IMR-90 (cell line): ENCODE measurements at places on chromosomes 2 and 18.

DNA sequence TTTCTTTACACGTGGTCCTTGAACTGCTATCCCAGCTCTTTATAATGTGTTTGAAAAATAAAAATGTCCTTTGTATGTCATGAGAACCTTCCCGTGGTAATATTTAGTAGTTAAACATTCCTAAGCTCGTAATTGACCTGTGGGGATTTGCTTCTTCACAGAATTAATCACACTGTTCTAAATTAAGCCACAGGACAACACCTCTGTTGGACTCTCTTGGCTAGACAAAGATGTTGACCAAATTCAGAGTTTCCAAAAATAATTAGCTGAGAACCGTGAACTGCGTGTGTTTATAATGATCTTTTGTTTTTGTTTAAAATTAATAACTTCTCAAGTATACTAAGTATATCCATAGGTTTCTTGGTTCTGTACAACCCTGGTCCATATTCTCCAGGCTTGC lies 146.1 kb downstream of the GBX2 start:
- H3K4me3 ChIP-seq = no peak overlapping the region
- no peak for DNase-seq
- peaks cover 5% of the 10 kb centered on the region; the same call in 1 of the 2 replicates for H3K4me1 ChIP-seq
- H3K27me3 ChIP-seq = no peaks in the 10 kb centered on the region

GRCh38 chr2:186559848-186560247 lies 30.0 kb upstream of the ITGAV start:
- no peak overlapping the region for H3K4me3 ChIP-seq
- DNase-seq = no peak
- H3K27ac ChIP-seq = no peak overlapping the region
- H3K36me3 ChIP-seq = no peaks in the 10 kb centered on the region
- no peaks in the 10 kb centered on the region for H3K27me3 ChIP-seq
- H3K4me1 ChIP-seq = no peaks in the 10 kb centered on the region; the same call in 1 of the 2 replicates

DNA sequence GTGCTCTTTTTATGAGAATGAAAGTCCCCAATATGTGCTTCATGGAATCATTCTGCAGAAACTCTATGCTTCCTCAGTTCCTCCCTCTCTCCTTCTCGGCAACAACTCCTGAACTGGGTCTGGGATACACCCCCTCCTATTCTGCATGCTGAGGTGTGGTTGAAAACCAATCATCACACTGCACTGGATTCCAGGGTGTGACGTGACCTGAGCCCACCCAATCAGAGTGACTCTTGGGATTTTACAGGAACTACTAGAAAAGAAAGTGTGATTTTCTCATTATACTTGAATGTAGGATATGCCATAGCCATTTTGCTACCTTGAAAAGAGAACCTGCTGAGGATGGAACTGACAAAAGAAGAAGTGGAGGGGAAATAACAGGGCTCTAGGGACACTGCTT lies 36.3 kb downstream of the ACVR1 start:
- no peak for DNase-seq
- H3K36me3 ChIP-seq = 0 out of 2 replicates have a peak, but pooled peaks cover 1% of the 10 kb centered on the region
- H3K4me3 ChIP-seq = no peak overlapping the region
- peaks cover 27% of the 10 kb centered on the region for H3K4me1 ChIP-seq
- H3K27ac ChIP-seq = no peak overlapping the region
- H3K27me3 ChIP-seq = no peaks in the 10 kb centered on the region

GRCh38 chr2:20241973-20242726 lies 17.2 kb upstream of the SDC1 start:
- H3K4me1 ChIP-seq = no peaks in the 10 kb centered on the region
- no peaks in the 10 kb centered on the region for H3K27me3 ChIP-seq
- 0 out of 2 replicates have a peak, but pooled peaks cover 3% of the 10 kb centered on the region for H3K36me3 ChIP-seq
- H3K4me3 ChIP-seq = no peak overlapping the region

DNA sequence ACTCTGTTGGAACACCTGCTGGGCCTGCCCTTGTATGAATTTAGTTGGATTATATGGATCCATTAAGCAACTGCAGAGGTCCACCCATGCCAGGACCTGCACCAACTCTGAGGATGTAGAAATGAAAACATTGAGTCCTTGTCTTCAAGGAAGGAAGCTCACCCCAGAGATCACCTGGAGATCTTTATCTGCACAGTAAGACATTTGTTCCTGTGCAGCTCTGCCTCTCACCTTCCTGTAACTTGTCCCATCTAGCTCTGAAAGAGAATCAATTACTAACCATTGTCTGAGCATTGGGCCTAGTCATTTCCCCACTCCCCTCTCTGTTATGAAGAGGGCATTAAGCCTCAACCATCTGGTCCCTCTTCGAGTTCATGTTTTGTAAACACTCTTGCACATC lies 105.2 kb upstream of the YWHAQ start:
- H3K4me1 ChIP-seq = peaks cover 3% of the 10 kb centered on the region; the same call in 1 of the 2 replicates
- peaks cover 2% of the 10 kb centered on the region; the same call in 1 of the 2 replicates for H3K27me3 ChIP-seq
- DNase-seq = no peak
- H3K4me3 ChIP-seq = no peak overlapping the region
- H3K36me3 ChIP-seq = no peaks in the 10 kb centered on the region

GRCh38 chr2:42261518-42262195 lies 92.5 kb downstream of the EML4 start:
- no peak overlapping the region for H3K4me3 ChIP-seq
- no peaks in the 10 kb centered on the region for H3K27me3 ChIP-seq
- H3K27ac ChIP-seq = no peak overlapping the region
- DNase-seq = no peak
- H3K36me3 ChIP-seq = peaks cover 17% of the 10 kb centered on the region

DNA sequence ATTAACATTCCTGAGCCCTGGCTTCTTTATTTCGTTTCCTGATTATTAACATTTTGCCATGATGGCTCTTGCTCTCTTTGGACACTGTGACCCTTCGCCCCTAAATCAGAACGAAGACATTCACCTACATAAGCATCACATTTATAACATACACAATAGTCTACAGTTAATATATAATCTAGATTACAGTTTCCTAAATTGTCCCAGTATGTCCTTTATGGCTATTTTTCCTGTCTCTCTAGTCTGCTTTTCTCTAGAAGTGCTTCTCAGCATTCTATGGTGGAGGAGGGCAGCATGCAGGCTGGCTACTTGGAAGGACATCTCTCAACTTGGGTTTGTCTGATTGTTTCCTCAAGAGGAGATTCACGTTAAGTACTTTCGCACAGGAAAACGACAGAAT lies 49.9 kb downstream of the FAM210A start:
- no peak for DNase-seq
- H3K27me3 ChIP-seq = no peaks in the 10 kb centered on the region
- peaks cover 3% of the 10 kb centered on the region; the same call in 1 of the 2 replicates for H3K36me3 ChIP-seq
- H3K4me1 ChIP-seq = no peaks in the 10 kb centered on the region
- no peak overlapping the region for H3K27ac ChIP-seq

GRCh38 chr2:57022496-57022895 lies 838.7 kb downstream of the CCDC85A start:
- H3K4me1 ChIP-seq = no peaks in the 10 kb centered on the region
- no peak overlapping the region for H3K4me3 ChIP-seq
- H3K36me3 ChIP-seq = no peaks in the 10 kb centered on the region

- peaks cover 7% of the 10 kb centered on the region for H3K27me3 ChIP-seq
- DNase-seq = no peak
- no peak overlapping the region for H3K27ac ChIP-seq
- no peak overlapping the region for H3K4me3 ChIP-seq
- no peaks in the 10 kb centered on the region for H3K4me1 ChIP-seq
These were observed 55.0 kb downstream of the INPP5D start for GRCh38 chr2:233115121-233115520.

DNA sequence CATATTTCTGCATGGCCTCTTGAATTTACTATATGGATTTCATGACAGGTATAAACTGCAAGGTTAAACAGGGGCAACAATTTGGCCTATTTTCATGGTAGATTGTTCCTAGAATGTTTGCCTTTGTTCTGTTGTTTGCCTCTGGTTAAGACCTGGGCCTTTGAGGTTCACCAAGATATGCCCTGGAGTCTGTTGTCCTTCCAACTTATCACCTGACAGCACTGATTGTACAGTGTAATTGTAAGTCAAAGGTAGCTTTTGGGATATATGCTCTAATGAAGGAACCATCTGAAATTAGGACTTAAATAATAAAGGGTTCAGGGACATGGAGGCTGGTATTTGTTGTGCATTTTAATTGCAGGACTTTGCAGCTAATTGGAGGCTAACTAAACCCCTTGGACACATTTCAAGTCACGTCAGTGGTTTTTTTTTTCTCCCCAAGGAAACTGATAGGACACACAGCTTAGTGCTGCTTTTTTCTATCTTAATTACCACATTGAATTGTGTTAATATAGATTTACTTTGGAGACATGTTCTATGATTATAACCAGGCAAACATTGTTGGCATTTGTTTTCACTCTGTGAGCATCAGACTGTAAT lies 771.2 kb upstream of the LINC00305 start:
- H3K4me3 ChIP-seq = no peak overlapping the region
- no peaks in the 10 kb centered on the region for H3K27me3 ChIP-seq
- H3K4me1 ChIP-seq = no peaks in the 10 kb centered on the region
- H3K27ac ChIP-seq = no peak overlapping the region
- no peak for DNase-seq

- H3K27ac ChIP-seq = peak overlapping the region; percentile 19; the same call in 1 of the 2 replicates
- DNase-seq = peak; percentile 73
- no peaks in the 10 kb centered on the region; the same call in 1 of the 2 replicates for H3K36me3 ChIP-seq
- peaks cover 39% of the 10 kb centered on the region for H3K4me1 ChIP-seq
- no peaks in the 10 kb centered on the region for H3K27me3 ChIP-seq
- no peak overlapping the region for H3K4me3 ChIP-seq
These were observed 42.7 kb downstream of the EPAS1 start for GRCh38 chr2:46339676-46340459.

GRCh38 chr2:72183016-72183415 lies 35.4 kb upstream of the CYP26B1 start:
- peaks cover 4% of the 10 kb centered on the region for H3K36me3 ChIP-seq
- no peak for DNase-seq
- H3K4me1 ChIP-seq = no peaks in the 10 kb centered on the region
- no peak overlapping the region for H3K4me3 ChIP-seq
- no peak overlapping the region for H3K27ac ChIP-seq
- no peaks in the 10 kb centered on the region for H3K27me3 ChIP-seq

DNA sequence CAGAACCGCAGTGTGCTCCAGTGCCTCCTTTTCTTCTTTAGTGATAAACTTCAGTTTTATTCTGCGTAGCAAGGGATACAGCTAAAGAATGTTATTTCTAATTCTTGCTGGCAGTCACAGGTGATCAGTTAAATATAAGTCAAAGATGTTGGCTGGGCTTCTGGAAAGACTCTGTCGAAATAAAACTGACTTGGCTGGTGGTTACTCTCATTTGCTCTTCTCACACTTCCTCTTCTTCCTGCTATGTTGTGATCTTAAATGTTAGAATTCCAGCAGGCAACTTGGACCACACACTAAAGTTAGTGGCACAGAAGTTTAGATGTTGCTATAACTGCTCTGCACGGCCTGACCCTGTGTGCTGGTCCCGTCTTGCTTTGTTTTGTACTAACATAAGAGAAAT lies 278.6 kb downstream of the CDH19 start:
- H3K36me3 ChIP-seq = no peaks in the 10 kb centered on the region
- DNase-seq = no peak
- H3K4me1 ChIP-seq = no peaks in the 10 kb centered on the region
- no peak overlapping the region for H3K4me3 ChIP-seq

GRCh38 chr2:180690611-180691010 lies 289.8 kb upstream of the UBE2E3 start:
- no peak overlapping the region for H3K27ac ChIP-seq
- peaks cover 4% of the 10 kb centered on the region for H3K4me1 ChIP-seq
- no peaks in the 10 kb centered on the region for H3K27me3 ChIP-seq
- no peak overlapping the region for H3K4me3 ChIP-seq
- peak; percentile 68 for DNase-seq
- H3K36me3 ChIP-seq = no peaks in the 10 kb centered on the region

- DNase-seq = no peak
- H3K4me3 ChIP-seq = no peak overlapping the region
- no peak overlapping the region for H3K27ac ChIP-seq
- no peaks in the 10 kb centered on the region for H3K27me3 ChIP-seq
- H3K36me3 ChIP-seq = peaks cover 11% of the 10 kb centered on the region
These were observed 56.6 kb downstream of the HDAC4 start for GRCh38 chr2:239343946-239344856.

- DNase-seq = no peak
- peaks cover 32% of the 10 kb centered on the region for H3K4me1 ChIP-seq
- peaks cover 5% of the 10 kb centered on the region for H3K36me3 ChIP-seq
- H3K27ac ChIP-seq = no peak overlapping the region
These were observed 77.4 kb downstream of the HDAC4 start for GRCh38 chr2:239323447-239323846.

DNA sequence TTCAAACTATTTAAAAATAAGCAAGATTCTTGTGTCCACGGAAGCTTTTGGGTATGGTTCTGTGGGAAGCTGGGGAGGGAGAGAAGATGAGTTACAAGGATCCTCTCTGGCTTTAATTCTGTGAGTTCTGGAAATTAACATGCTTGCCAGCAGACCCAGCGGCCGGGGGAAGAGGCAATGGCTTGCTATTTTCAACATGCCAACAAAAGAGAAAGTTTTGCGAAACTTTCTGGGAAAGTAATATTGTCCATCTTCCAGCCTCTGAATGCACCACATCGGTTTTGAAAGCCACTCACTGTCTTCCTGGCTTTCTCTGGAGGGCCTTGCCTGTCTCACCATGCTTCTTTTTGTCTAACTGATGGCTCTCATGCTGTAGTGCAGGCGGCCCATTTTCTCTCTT lies 85.7 kb downstream of the EN1 start:
- peaks cover 18% of the 10 kb centered on the region for H3K27me3 ChIP-seq
- DNase-seq = no peak
- H3K36me3 ChIP-seq = no peaks in the 10 kb centered on the region
- no peaks in the 10 kb centered on the region for H3K4me1 ChIP-seq
- H3K27ac ChIP-seq = no peak overlapping the region
- H3K4me3 ChIP-seq = no peak overlapping the region
